ENCODE measurements at places on chromosomes 6 and 20.

DNA sequence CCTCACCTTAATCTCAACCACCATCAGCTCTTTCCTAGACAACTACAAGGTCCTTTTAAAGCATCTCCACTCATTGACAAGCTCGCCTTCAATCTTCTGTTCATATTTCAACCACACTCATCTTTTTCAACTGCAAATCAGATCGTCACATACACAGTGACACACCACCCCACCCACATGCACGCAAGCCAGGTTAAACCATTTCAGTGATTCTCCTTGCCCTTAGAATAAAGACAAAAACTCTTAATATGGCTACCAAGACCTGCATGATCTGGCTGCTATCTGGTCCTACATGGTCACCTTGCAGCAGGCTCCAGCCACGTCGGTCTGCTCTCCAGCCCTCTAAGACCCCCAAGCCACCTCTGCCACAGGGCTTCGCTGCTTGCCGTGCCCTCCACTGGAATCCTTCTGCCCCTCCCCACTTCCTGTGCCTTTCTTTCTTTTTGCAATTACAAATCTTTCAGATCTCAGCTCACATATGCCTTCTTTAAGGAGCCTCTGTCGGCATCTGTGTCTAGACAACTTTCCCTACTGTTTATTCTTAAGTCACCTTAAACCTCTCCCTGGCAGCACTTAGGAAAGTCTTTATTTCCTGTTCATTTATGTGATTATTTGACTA, 507.3 kb upstream of the ARID1B start:
- DNase-seq, result no peak

DNA sequence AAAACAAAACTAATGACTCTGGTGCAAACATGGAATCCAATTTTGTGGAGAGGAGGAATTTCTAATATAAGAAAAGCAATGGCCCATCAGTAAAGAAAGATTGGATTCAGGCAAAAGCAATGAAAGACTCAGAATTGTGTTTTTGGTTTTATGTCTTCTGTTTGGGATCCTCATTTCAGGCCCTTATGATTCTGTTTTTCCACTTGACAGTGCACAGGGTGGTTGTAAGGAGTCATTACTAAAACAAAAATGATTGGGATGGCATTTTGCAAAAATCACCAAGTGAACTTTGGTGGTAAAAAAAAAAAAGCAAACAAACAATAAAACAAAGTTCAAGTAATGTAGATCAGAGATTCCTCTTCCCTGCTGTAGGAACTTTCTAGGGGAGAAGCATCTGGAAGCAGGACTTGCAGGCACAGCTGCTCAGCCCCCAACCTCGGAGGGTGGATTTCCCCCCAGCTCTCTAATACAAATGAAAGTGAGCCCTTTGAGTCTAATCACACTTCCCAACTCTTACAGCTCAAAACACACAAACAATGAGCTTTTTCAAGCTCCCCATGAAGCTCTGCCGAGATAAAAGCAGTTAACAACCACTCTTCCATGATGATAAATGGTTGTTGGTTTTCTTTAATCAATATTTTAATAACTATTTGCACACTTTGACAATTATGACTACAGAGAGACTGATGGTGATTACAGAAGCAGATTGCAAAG, 177.7 kb downstream of the ZDHHC14 start:
- DNase-seq, result no peak

GRCh38 chr6:79802657-79803300, 144.6 kb downstream of the ELOVL4 start:
- DNase-seq, result no peak

GRCh38 chr6:168078943-168079405, at the start of gene FRMD1:
Gene FRMD1, minus strand, starts transcription at chr6:168079212. Its CDS starts 118 bp downstream, at chr6:168079094.
- DNase-seq, result no peak

DNA sequence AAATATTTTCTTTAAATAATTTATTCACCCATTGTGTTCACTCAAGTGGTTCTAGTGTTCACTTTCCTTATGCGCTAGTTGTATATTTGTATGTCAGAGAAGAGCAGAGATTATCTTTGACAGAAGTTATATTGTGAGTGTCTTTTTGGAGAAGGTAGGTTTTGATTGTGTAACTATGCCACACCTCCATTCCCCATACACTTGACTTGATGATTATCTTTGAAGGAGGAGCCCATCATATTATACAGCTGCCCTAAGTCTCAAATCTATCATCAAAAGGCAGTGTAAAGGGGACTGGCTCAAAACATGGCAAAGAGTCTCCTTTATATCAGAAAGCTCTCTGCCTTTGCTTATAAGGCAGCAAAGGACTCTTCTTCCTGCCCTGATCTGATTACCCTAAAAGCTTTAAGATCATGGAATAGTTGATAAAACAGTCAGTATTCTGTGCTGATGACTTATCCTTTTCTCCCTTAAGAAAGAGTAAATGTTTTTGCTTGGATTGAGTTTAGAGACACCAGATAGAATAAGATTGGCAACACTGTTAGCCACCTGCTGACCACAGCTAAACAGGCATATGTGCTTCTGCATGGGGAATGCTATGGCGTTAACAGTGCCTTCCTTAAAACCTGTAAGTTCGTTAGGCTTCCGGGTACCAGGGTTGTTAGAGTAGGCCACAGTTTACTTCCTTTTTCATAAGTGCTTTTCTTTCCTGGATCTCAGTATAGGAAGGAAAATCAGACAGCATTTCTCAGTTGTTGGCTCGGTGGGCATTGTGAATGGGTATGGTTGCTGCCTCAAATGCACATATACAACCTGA, 22.6 kb downstream of the TOP1 start:
- no peak for DNase-seq

Data from iris pigment epithelial cell (primary cell).